Activated B cell treated with CpG ODN at 0.5 μM for 24 hours (primary cell): ENCODE measurements at places on chromosomes 3 and 15.

DNA sequence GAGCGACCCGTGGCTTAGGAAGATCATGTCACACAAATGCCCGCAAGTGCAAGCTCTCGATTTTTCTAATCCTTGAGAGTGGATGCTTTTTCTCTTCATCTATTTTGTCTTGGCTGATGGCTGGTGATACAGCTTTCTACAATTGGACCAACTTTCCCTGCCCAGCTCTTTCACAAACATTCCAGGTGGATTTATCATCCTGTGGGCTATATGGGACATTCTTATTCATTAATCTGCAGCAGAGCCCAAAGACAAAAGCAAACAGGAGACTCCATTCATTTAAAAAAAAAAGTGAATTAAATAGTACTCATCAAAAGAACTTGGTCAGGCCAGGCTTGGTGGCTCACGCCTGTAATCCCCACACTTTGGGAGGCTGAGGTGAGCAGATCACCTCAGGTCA lies 14.2 kb upstream of the TSEN2 start:
- H3K36me3 ChIP-seq, result no peaks in the 10 kb centered on the region
- H3K27me3 ChIP-seq, result peaks cover 2% of the 10 kb centered on the region
- H3K4me1 ChIP-seq, result peaks cover 3% of the 10 kb centered on the region

DNA sequence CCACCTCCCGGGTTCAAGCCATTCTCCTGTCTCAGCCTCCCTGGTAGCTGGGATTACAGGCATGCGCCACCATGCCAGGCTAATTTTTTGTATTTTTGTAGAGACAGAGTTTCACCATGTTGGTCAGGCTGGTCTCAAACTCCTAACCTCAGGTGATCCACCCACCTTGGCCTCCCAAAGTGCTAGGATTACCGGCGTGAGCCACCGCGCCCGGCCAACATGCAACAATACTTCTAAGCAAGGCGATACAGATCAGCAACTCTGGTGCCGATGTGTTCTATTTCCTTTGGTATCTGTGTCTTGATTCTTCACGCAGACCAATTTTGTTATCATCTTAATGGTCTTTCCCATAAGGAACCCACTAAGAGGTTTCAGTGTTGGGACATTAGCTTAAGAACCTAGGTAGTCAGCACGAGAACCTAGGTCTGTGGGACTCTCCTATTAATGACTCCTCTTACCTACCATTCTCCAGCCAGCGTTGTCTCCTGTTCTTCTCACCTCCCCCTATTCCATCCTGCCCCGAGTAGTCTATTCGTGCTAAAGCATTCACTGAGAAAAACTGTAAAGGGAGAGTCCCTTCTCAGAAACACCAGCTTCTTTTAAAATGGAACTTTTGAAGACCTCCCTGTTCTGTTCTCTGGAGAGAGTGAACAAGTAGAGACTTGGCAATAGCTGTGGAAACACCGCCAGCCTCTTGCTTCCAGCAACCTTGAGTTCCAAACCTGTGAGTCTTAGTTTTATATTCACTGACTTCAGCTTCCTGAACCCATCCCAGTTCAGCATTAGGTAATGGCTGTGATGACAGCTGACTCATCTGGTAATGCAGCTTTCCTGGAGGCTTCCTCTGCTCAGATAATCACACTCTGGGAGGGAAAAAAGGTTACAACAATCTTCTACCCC lies 61.2 kb downstream of the TSC22D2 start:
- H3K4me1 ChIP-seq, result no peaks in the 10 kb centered on the region
- H3K27me3 ChIP-seq, result no peaks in the 10 kb centered on the region
- H3K4me3 ChIP-seq, result no peak overlapping the region
- DNase-seq, result no peak

- no peak for DNase-seq
- H3K36me3 ChIP-seq, result no peaks in the 10 kb centered on the region
- no peak overlapping the region for H3K27ac ChIP-seq
- peaks cover 4% of the 10 kb centered on the region for H3K27me3 ChIP-seq
- no peak overlapping the region for H3K4me3 ChIP-seq
These were observed 474.0 kb downstream of the FGF12 start for GRCh38 chr3:192253138-192253887.

- no peak for DNase-seq
- H3K4me3 ChIP-seq, result no peak overlapping the region
- H3K27me3 ChIP-seq, result no peaks in the 10 kb centered on the region
- no peak overlapping the region for H3K27ac ChIP-seq
These were observed 39.1 kb downstream of the DHX36 start for GRCh38 chr3:154285221-154285620.
